Thymus (tissue), 14 donors: ENCODE measurements at places on chromosomes 12 and 14. TPM values are rescaled to one million over a fixed set of nuclear protein-coding genes. Genes with fewer than 3 reads are reported as not detected.

DNA sequence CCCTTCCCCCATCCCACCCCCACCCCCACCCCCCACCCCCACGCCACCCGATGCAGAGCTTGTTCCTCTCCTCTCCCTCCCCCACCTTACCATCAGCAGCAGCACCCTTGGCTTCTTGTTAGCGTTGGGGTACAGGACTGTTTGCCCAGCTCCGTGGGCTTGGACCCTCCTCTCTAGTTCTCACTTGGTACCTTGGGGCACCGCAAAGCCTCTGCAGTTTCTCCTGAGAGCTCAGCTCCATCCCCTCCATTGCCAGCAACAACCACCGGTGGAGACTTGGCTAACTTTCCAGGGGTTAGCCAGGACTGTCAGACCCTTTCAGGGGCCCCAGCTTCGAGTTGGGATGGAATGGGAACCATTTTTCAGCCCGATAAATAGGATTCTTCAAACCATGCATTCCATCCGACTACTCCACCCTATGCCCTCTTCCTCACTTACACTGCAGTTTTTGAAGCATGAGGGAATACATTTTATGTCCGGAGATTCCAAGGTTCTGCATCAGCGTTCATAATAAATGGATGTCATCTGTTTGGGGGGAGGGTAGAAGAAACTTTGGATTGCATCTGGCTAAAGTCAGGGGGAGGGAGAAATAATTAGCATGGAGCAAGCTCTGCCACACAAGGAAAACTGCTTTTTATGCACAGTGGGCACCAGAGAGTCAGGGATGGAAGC, 1.1 kb downstream of the SCN8A start:
- no peak overlapping the region for H3K4me3 ChIP-seq
- H3K27ac ChIP-seq: no peak overlapping the region
- H3K27me3 ChIP-seq: peaks cover 55% of the 10 kb centered on the region
- no peak for DNase-seq

DNA sequence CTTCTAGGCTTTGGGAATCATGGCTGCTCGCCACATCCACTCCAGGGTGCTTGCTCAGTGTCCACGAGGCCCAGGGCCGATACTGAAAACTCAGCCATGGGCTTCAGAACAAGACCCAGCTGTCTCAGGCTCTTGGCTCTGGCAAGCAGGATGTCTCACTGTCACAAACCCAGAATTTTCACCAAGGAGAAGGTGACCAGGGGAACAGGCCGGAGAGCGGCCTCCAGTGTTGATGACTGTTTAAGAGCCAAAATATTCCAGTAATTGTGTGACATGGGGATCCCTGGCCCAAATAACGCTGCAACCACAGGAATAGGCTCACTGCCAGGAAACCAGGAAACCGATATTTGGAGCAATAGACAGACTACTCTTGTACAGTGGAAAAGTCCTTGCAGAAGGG, 9.8 kb upstream of the SERPINA5 start:
- no peak for DNase-seq
- no peak overlapping the region for H3K27ac ChIP-seq
- H3K36me3 ChIP-seq: no peaks in the 10 kb centered on the region
- no peak overlapping the region for H3K4me3 ChIP-seq
- H3K27me3 ChIP-seq: no peaks in the 10 kb centered on the region

- no peaks in the 10 kb centered on the region for H3K36me3 ChIP-seq
- H3K4me1 ChIP-seq: no peaks in the 10 kb centered on the region
- no peaks in the 10 kb centered on the region for H3K27me3 ChIP-seq
- H3K27ac ChIP-seq: no peak overlapping the region
Measured at GRCh38 chr12:64056741-64057140, 165.4 kb downstream of the KICS2 start.

DNA sequence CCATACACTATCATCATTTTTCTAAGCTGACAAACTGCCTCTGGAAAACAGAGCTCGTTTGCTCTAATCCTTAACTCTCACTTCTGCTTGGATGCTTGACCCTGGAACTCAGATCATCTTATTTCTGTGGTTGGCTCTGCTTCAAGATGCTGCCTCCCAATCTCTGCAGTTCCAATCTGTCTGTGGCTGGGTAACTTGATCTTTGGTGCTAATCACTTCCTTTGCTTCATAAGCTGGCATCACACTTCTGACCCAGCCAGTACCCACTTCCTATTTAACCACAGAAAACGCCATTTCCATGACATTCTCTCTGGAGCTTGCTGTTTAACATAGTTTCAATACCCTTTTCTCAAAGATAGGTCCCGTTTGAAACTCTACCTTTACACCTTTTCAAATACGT, 254.2 kb downstream of the ACSS3 start:
- H3K4me1 ChIP-seq: no peaks in the 10 kb centered on the region
- no peaks in the 10 kb centered on the region for H3K36me3 ChIP-seq
- no peaks in the 10 kb centered on the region for H3K27me3 ChIP-seq
- no peak overlapping the region for H3K4me3 ChIP-seq

- no peaks in the 10 kb centered on the region for H3K27me3 ChIP-seq
- no peaks in the 10 kb centered on the region for H3K4me1 ChIP-seq
- no peaks in the 10 kb centered on the region for H3K36me3 ChIP-seq
Measured at GRCh38 chr12:112848972-112849371, 57.4 kb downstream of the RPH3A start.

GRCh38 chr12:53950437-53950773, 4.3 kb upstream of the HOXC12 start:
- DNase-seq: no peak
- peaks cover 90% of the 10 kb centered on the region for H3K27me3 ChIP-seq
- H3K4me3 ChIP-seq: no peak overlapping the region
- no peaks in the 10 kb centered on the region for H3K4me1 ChIP-seq

- no peak overlapping the region for H3K4me3 ChIP-seq
- no peak for DNase-seq
- no peaks in the 10 kb centered on the region for H3K27me3 ChIP-seq
- no peaks in the 10 kb centered on the region for H3K36me3 ChIP-seq
- H3K27ac ChIP-seq: no peak overlapping the region
Measured at GRCh38 chr12:59372956-59373355, 222.9 kb upstream of the SLC16A7 start.

- H3K4me1 ChIP-seq: peaks cover 14% of the 10 kb centered on the region
- H3K36me3 ChIP-seq: no peaks in the 10 kb centered on the region
- no peak overlapping the region for H3K4me3 ChIP-seq
- no peaks in the 10 kb centered on the region for H3K27me3 ChIP-seq
- DNase-seq: no peak
Measured at GRCh38 chr12:57886542-57886941, 40.0 kb upstream of the CTDSP2 start.

GRCh38 chr12:64137117-64137516, 85.0 kb downstream of the KICS2 start:
- H3K27me3 ChIP-seq: no peaks in the 10 kb centered on the region
- H3K36me3 ChIP-seq: no peaks in the 10 kb centered on the region
- H3K4me1 ChIP-seq: no peaks in the 10 kb centered on the region
- H3K27ac ChIP-seq: no peak overlapping the region
- no peak for DNase-seq

DNA sequence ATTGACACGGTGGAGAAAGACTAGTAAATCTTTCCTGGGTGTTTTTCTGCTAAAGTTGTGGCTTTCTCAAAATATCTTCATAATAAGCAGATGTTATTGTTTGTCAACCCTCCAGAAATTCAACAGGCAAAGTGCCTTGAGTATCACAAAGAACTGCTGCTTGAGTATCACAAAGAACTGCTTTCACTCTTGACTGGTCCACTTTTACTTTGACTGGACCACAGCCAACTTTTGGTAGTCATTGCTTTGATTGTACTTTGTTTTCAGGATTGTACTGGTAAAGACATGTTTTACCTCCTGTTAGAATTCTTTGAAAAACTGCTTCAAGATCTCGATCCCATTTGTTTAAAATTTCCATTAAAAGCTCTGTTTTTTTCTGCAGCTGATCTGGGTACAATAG, 62.6 kb downstream of the PDZRN4 start:
- no peak for DNase-seq
- no peaks in the 10 kb centered on the region for H3K27me3 ChIP-seq
- H3K4me1 ChIP-seq: no peaks in the 10 kb centered on the region
- H3K36me3 ChIP-seq: no peaks in the 10 kb centered on the region
- H3K4me3 ChIP-seq: no peak overlapping the region

DNA sequence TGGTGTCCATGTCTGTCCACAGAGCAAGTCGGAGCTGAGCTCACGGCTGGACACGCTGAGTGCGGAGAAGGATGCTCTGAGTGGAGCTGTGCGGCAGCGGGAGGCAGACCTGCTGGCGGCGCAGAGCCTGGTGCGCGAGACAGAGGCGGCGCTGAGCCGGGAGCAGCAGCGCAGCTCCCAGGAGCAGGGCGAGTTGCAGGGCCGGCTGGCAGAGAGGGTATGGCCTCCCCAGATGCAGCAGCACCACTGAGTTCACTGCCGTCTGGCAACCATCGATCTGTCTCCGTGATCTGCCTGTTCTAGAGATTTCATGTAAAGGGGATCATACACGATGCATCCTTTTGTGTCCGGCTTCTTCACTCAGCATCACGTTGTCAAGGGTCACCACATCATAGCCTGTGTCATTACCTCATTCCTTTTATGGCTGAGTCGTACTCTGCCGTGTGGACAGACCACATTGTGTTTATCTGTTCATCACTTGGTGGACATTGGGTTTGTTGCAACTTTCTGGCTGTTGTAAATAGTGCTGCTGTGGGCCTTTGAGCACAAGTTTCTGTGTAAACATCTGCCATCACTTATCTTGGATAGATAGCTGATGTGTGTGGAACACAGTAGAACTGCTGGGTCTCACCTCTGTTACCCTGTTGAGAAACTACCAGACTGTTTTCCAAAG, 21.9 kb downstream of the HIP1R start:
- DNase-seq: no peak
- peaks cover 12% of the 10 kb centered on the region for H3K4me1 ChIP-seq
- no peak overlapping the region for H3K4me3 ChIP-seq
- no peaks in the 10 kb centered on the region for H3K27me3 ChIP-seq
- H3K36me3 ChIP-seq: peaks cover 70% of the 10 kb centered on the region

DNA sequence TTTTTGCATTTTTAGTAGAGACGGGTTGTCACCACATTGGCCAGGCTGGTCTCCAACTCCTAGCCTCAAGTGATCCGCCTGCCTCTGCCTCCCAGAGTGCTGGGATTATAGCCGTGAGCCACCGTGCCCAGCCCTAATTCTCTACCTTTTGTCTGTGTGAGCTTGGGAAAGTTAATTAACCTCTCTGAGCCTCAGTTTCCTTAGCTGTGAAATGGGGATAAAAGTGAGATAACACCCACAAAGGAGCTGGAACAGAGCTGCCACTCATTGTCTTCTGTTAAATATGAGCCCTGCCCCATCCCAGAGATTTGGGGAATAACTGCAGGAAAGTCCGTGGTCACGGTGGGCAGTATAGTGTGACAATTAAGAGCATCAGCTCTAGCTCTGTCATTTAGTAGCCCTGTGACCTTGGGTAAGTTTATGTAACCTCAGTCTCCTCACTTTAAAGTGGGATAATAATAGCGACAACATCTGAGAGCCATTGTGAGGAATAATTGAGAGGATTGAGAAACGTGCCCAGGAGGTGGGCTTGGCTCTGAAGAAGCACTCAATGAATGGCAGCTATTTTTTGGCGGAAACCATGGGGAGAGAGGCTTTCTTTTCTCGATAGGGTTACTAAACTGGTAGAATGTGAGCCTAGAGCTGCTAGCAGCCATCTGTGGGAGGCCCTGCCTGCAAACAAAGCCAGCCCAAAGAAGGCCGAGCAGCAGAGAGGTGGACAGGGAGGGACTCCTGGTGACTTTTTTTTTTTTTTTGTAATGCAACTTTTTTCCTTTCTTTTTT, 60.8 kb upstream of the MED13L start:
- no peaks in the 10 kb centered on the region for H3K36me3 ChIP-seq
- no peaks in the 10 kb centered on the region for H3K4me1 ChIP-seq
- no peak overlapping the region for H3K4me3 ChIP-seq
- DNase-seq: no peak

DNA sequence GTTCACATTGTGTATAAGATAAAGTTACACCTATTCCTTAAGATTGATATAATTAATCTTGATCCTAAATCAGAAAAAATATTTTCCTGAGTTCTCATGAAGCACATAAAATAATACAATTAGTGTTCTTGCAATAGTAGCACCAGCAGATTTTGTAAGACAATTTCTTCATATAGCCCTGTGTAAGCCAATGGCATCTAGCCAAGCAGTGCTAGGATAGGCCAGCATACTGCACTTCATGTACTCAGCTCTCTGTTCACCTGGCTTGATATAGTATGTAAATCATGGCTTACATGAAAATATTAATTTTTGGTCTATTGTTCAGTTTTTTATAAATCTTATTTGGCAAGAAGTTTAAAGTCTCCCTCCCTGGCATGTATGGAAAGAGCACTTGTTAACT, 1.9 kb downstream of the KLRF2 start:
- H3K27ac ChIP-seq: no peak overlapping the region
- H3K4me3 ChIP-seq: no peak overlapping the region
- H3K27me3 ChIP-seq: no peaks in the 10 kb centered on the region
- H3K4me1 ChIP-seq: no peaks in the 10 kb centered on the region
- DNase-seq: no peak
- no peaks in the 10 kb centered on the region for H3K36me3 ChIP-seq

DNA sequence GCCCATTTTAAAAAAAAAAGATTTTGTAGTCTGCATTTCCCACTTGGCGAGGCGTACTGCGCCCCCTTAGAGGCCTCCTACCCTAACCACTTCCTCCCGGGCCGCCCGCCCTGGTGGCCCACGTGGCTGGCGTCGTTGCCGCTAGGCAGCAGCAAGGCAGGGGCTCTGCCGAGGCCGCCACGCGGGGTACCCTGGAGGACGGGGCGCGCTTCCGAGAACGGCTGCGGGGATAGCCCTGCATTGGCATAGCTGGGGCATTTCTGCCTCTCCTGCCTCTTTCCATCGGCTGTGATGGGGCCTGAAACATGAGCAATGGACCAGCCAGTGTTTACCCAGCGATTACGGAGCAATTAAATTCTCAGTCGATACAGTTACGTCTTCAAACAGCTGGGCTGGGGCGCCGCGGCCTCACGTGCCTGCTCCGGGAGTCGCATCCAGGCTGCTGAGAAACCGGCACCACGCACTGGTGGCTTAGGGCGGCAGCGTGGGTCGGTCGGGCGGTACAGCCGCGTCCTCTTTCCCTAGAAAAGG, 38.0 kb downstream of the IQSEC3 start:
- H3K4me1 ChIP-seq: peaks cover 12% of the 10 kb centered on the region
- no peak overlapping the region for H3K27ac ChIP-seq
- H3K4me3 ChIP-seq: no peak overlapping the region

GRCh38 chr12:8628731-8629130, 16.1 kb upstream of the AICDA start:
- H3K4me3 ChIP-seq: no peak overlapping the region
- H3K36me3 ChIP-seq: no peaks in the 10 kb centered on the region
- H3K4me1 ChIP-seq: no peaks in the 10 kb centered on the region
- no peak for DNase-seq

DNA sequence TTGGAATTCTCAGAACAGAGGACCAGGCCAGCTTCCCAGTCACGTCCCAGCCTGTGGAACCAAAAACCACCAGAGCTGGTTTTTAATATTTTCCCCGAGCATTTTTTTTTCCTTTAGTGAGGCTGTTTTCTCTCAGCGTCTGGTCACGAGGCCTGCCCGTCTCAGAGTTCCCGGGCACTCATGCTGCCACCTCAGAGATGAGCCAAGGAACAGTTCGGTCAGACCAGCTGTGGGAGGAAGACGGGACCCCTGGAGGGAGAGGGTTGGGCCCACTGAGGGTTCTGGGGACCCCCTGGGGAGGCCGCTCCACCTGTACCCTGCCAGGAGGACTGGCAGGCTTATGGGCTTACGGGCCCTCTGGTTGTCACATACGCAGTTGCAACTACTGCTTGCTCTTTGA, 39.9 kb downstream of the JDP2 start:
- H3K27me3 ChIP-seq: no peaks in the 10 kb centered on the region
- peaks cover 39% of the 10 kb centered on the region for H3K4me1 ChIP-seq
- no peaks in the 10 kb centered on the region for H3K36me3 ChIP-seq
- H3K4me3 ChIP-seq: no peak overlapping the region
- no peak for DNase-seq
- H3K27ac ChIP-seq: no peak overlapping the region

Gene RSRC2
- 75.5 TPM for total RNA-seq

Gene FOS
- total RNA-seq: 143 TPM

Gene ASCL1
- total RNA-seq: 17.8 TPM

Gene PZP
- total RNA-seq: 0.14 TPM

Gene SVOP
- 0.05 TPM for total RNA-seq

Gene FSCB
- total RNA-seq: not detected

Gene FAM90A1
- total RNA-seq: 0.24 TPM
